HT-29 (cell line): ENCODE measurements at places on chromosomes 16 and 17. TPM values are rescaled to one million over a fixed set of nuclear protein-coding genes. Genes with fewer than 3 reads are reported as not detected.

The CARD14 gene
- 1.7 and 9.4 TPM in 2 replicates for total RNA-seq

DNA sequence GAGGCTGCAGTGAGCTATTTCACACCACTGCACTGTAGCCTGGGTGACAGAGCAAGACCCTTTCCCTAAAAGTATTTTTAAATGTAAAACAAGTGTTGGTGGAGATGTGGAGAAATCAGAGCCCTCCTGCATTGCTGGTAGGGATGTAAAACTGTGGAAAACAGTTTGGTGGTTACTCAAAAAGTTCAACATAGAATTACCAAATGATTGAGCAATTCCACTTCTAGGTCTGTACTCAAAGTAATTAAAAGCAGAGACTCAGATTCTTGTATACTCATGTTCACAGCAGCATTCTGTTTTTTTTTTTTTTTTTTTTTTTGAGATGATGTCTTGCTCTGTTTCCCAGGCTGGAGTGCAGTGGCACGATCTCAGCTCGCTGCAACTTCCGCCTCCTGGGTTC is 141.8 kb downstream of the PITPNC1 start:
- no peak for DNase-seq

The KRT35 gene
- not detected in 2 replicates for total RNA-seq

DNA sequence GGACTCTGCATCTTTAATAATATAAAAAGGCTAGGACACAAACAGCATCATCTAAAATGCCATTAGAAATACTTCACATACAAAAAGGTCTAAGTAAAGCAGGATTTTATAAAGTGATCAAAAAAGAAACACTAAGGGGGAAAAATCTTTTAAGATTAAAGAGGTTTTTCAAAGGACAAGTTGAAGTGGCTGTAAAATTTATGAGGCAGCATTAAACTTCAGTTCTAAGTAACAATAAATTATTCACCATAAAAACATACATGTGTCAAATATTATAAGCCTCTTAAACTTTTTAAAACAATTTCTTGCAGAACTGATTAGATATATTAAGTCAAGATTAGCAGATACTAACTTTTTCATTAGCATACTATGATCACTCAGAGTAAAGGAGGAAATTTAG is 20.8 kb downstream of the CEP112 start:
- no peak for DNase-seq

GRCh38 chr16:11205754-11206581 is 50.0 kb downstream of the SOCS1 start:
- no peak for DNase-seq
